Activated CD4-positive, alpha-beta T cell treated with anti-CD3 and anti-CD28 coated beads, Interleukin-10, Interleukin-2, amounts not matched to agents 100 ng/mL and 50 ng/mL, durations not matched to agents 16 hours and 8 hours (primary cell): ENCODE measurements at places on chromosomes 7 and 10.

DNA sequence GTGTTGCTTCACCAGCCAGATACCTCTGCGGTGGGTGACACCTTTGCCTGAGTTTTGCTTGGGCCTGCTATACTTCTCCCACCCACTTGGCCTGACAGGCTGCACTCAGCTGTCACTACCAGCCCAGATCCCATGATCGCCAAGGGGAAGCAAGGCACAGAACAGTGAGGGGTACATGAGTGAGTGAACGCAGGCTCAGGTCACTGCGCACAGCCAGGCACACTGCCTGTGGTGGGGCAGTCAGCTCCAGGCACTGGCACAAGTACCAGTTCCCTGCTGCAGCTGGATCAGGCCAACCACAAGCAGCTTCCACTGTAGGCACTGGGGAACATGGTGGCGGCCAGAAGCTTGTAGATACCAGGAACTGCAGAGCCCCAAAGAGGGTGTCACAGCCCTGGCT is 441.9 kb upstream of the GRM3 start:
- no peak for DNase-seq

- DNase-seq = no peak
Observed at GRCh38 chr10:63711867-63712716, 190.9 kb downstream of the REEP3 start.

DNA sequence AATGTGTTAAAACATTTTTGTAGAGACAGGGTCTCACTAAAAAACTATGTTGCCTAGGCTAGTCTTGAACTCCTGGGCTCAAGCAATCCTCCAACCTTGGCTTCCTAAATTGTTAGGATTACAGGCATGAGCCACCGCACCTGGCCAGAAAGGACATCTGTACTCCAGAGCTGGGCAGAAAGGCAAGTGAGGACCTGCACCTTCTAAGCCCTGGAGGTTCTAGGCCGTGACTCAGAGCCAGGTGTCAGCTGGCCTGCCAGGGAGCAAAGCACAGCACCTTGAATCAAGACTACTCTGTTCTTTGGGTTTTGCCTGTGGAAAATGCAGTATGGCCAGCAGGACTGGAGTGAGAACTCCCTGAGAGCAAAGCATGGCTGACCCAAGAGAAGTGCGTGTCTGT is 396.5 kb downstream of the ADRA2A start:
- no peak for DNase-seq

- DNase-seq = no peak
Observed at GRCh38 chr10:9992661-9993060, 1025.0 kb upstream of the CELF2 start.
